ENCODE measurements at places on chromosomes 16 and 17. TPM values are rescaled to one million over a fixed set of nuclear protein-coding genes. Genes with fewer than 3 reads are reported as not detected.

Gene DNAH2
- 24.9 TPM for polyA plus RNA-seq

GRCh38 chr17:27915709-27916108 lies 22.5 kb upstream of the LYRM9 start:
- H3K4me3 ChIP-seq, result no peak overlapping the region
- peaks cover 4% of the 10 kb centered on the region for H3K4me1 ChIP-seq
- no peaks in the 10 kb centered on the region for H3K36me3 ChIP-seq
- no peak overlapping the region for H3K27ac ChIP-seq
- no peak for DNase-seq

GRCh38 chr16:81518439-81518757 lies 73.8 kb downstream of the CMIP start:
- H3K27ac ChIP-seq, result no peak overlapping the region
- H3K4me3 ChIP-seq, result no peak overlapping the region
- no peaks in the 10 kb centered on the region for H3K36me3 ChIP-seq
- H3K27me3 ChIP-seq, result no peaks in the 10 kb centered on the region
- H3K4me1 ChIP-seq, result peaks cover under 1% of the 10 kb centered on the region

GRCh38 chr16:22675745-22676540 lies 138.0 kb upstream of the HS3ST2 start:
- no peaks in the 10 kb centered on the region for H3K27me3 ChIP-seq
- H3K4me3 ChIP-seq, result no peak overlapping the region
- no peaks in the 10 kb centered on the region for H3K36me3 ChIP-seq
- no peak overlapping the region for H3K27ac ChIP-seq
- DNase-seq, result no peak
- H3K4me1 ChIP-seq, result no peaks in the 10 kb centered on the region

GRCh38 chr16:14095883-14096551 lies 24.9 kb downstream of the MRTFB start:
- H3K4me3 ChIP-seq, result no peak overlapping the region
- peaks cover 6% of the 10 kb centered on the region for H3K4me1 ChIP-seq
- H3K27ac ChIP-seq, result no peak overlapping the region
- DNase-seq, result no peak

GRCh38 chr16:85302848-85303353 lies 190.6 kb upstream of the CIBAR2 start:
- DNase-seq, result no peak
- H3K4me1 ChIP-seq, result peaks cover 29% of the 10 kb centered on the region
- peak overlapping the region; percentile 48 for H3K4me3 ChIP-seq
- no peaks in the 10 kb centered on the region for H3K27me3 ChIP-seq
- H3K36me3 ChIP-seq, result no peaks in the 10 kb centered on the region

DNA sequence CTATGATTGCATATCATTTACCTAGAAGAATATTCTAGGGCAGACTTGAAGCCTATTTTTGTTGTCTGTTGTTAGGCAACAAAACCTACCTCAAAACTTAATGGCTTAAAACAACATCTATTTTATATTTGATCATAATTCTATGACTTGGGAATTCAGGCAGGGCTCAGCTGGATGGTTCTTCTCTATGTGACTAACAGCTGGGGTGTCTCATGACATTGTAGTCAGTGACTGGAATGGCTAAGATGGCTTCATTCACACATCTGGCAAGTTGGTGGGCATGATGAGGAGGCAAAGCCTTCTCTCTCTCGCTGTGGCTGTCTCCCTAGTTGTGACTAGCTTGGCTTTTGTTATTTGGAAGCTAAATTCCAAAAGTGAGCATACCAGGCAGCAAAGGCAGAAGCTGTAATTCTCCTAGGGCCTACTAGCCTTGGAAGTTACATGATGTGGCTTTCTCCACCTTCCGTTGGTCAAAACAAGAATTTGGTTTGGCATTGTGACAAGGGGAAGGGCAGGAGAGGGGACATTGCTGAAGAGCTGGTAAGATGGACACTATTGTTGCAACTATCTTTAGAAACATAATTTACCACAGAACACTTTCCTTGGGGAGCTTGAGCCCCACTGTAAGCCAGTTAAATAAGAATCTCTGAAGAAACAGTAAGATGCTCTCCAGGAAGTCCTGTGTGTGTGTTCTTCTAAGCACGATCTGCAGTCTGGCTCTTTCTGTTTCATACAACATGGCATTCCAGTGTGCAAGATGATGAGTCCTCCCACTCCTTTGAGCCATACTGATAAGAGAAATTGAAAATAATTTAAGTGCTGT lies 39.4 kb downstream of the ZNRF1 start:
- H3K27me3 ChIP-seq, result no peaks in the 10 kb centered on the region
- no peak overlapping the region for H3K4me3 ChIP-seq
- no peak for DNase-seq
- H3K4me1 ChIP-seq, result peaks cover 13% of the 10 kb centered on the region

Gene ZG16
- not detected for polyA plus RNA-seq

DNA sequence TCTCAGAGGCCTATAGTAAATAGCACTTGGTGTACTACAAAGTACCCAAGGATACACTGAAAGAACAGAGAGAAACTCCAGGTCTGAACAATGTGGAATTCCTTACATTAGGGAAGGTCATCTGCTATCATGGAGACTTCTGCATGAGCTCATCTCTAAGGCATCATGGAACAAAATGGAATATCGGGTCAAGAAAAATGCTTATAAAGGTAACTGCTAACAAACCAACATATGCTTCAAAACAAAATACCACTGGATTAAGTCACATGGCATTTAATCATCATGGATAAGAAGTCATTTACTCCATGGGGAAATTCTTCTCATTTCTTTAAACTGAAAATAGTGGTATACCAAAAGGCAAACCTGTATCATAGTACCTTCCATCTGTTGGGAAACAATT lies 34.2 kb downstream of the TXNDC11 start:
- H3K27me3 ChIP-seq, result no peaks in the 10 kb centered on the region
- no peak for DNase-seq
- H3K36me3 ChIP-seq, result no peaks in the 10 kb centered on the region
- H3K27ac ChIP-seq, result no peak overlapping the region

DNA sequence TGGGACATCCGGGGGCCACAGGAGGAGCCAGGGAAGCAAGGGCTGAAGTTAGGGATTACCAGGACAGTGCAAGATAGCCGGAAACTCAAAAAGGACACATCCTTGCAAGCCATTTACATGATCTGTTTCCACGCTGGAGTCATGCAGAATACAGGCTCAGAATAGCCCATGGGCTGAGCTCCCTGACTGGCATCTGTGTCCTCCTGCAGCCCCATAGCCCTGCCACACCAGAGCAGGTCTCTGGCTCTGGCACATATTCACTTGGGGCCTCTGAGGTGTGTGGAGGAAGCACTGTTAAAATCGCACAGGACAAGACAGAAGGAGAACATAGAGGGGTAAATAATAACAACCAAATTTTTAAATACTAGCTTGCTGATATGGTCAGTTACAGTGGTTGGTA lies 65.8 kb downstream of the ELAC2 start:
- no peaks in the 10 kb centered on the region for H3K4me1 ChIP-seq
- no peak overlapping the region for H3K4me3 ChIP-seq
- no peak for DNase-seq
- no peak overlapping the region for H3K27ac ChIP-seq
- no peaks in the 10 kb centered on the region for H3K36me3 ChIP-seq

- no peak overlapping the region for H3K27ac ChIP-seq
- DNase-seq, result no peak
- H3K4me3 ChIP-seq, result no peak overlapping the region
- H3K27me3 ChIP-seq, result no peaks in the 10 kb centered on the region
- no peaks in the 10 kb centered on the region for H3K36me3 ChIP-seq
Observed at GRCh38 chr17:74271901-74272561, 2.0 kb upstream of the DNAI2 start.

Gene CX3CL1
- 12.9 TPM for polyA plus RNA-seq

Gene FAM83G
- 2.5 TPM for polyA plus RNA-seq

- H3K36me3 ChIP-seq, result no peaks in the 10 kb centered on the region
- DNase-seq, result no peak
- no peak overlapping the region for H3K27ac ChIP-seq
- no peak overlapping the region for H3K4me3 ChIP-seq
- no peaks in the 10 kb centered on the region for H3K27me3 ChIP-seq
- H3K4me1 ChIP-seq, result no peaks in the 10 kb centered on the region
Observed at GRCh38 chr17:8053600-8053999, 14.7 kb downstream of the ALOX15B start.

DNA sequence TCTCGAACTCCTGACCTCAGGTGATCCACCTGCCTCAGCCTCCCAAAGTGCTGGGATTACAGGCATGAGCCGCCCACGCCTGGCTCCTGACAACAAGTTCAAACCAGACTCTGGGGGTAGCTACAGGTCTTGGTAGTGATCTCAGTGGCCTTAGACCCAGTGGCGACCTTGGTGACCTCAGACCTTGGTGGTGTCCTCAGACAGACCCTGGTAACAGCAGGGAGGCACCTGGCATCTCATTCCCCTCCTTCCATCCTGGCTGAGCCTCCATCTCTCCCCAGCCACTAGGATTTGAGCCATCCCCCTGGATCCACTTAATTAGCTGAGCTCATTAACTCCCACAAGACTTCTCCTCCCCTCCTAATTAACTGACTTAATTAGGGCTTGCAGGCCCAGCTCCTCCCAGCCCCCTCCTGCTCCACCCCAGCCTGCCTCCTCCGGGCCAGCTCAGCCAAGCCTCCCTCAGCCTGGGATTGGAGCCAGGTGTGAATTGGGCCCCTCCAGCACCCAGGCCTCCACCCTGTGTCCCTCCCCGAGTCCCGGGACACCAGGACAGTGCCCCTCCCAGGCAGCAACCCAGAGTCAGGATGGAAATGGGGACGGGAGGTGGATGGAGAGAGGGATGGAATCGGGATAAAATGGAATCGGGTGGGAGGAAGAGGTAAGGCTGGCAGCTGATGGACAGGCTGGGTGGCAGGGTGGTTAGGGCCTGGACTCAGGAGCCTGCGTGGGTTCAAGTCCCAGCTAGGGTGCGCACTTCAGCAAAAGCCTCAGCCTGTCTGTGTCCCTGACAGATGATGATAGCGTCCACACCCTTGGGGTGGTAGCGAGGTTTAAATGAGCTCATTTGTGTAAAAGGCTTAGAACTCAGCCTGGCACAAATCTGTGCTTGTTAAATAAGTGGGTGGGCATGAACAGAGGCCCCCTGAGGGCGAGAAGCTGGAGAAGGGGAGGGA lies 11.2 kb upstream of the SBK1 start:
- DNase-seq, result no peak
- peaks cover 7% of the 10 kb centered on the region for H3K4me1 ChIP-seq
- H3K27ac ChIP-seq, result no peak overlapping the region

- H3K27me3 ChIP-seq, result no peaks in the 10 kb centered on the region
- DNase-seq, result peak; percentile 64
- H3K4me1 ChIP-seq, result no peaks in the 10 kb centered on the region
- no peaks in the 10 kb centered on the region for H3K36me3 ChIP-seq
Observed at GRCh38 chr17:66737524-66737923, 97.4 kb upstream of the CACNG5 start.

DNA sequence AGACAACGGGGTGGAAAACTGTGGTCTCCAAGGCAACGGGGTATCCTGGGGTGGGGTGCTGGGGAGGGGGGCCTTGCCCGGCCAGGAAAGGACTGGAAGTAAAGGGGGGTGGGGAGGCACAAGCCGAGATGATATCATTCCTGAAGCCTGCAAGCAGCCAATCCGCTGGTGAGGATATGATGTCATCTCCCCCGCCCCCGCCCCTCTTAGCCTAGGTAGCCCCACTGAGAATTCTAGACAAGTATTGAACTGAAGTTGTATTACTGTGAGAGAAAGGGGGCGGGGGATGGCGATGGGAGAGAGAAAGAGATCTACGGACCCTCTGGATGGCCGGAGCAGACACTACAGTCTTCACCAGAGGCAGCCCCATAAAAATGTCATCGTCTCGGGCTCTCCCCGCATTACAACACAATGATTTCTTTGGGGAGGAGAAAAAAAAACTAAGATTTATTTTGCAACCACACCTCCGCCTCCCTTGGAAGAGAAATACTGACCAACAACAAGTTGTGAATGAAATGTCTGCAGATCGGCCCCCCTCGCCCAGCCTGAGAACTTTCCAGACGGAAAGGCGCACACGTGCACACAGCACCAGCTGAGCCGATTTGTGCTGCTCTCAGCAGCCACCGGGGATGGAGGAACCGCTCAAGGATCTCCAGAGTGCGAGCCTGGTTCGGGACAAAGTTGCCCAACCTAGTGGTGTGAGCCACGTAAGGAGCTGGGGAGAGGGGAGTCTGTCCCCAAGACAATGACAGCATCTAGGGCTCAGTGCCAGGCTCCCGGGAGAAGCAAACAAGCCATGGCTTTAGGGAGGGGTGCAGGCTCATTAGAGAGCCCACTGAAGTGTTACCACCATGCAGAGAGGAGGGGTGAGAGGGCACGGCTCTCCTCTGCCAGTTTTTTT lies 222.1 kb downstream of the SOX9 start:
- H3K27me3 ChIP-seq, result no peaks in the 10 kb centered on the region
- H3K36me3 ChIP-seq, result no peaks in the 10 kb centered on the region
- no peak overlapping the region for H3K27ac ChIP-seq
- H3K4me3 ChIP-seq, result no peak overlapping the region
- peak; percentile 34 for DNase-seq
- H3K4me1 ChIP-seq, result no peaks in the 10 kb centered on the region

Gene ENPP7
- polyA plus RNA-seq, result not detected

Gene ITGA3
- polyA plus RNA-seq, result 20.0 TPM

GRCh38 chr16:1263591-1264344 lies 7.9 kb downstream of the TPSD1 start:
- no peaks in the 10 kb centered on the region for H3K36me3 ChIP-seq
- H3K27me3 ChIP-seq, result no peaks in the 10 kb centered on the region
- no peak for DNase-seq

- H3K4me3 ChIP-seq, result no peak overlapping the region
- no peaks in the 10 kb centered on the region for H3K27me3 ChIP-seq
- no peak overlapping the region for H3K27ac ChIP-seq
- no peaks in the 10 kb centered on the region for H3K36me3 ChIP-seq
Observed at GRCh38 chr16:60463986-60464385, 1572.3 kb downstream of the CDH8 start.

- peak overlapping the region; percentile 61 for H3K4me3 ChIP-seq
- no peaks in the 10 kb centered on the region for H3K27me3 ChIP-seq
- H3K27ac ChIP-seq, result no peak overlapping the region
Observed at GRCh38 chr17:8964801-8965393, 610 bp downstream of the PIK3R5 start.

DNA sequence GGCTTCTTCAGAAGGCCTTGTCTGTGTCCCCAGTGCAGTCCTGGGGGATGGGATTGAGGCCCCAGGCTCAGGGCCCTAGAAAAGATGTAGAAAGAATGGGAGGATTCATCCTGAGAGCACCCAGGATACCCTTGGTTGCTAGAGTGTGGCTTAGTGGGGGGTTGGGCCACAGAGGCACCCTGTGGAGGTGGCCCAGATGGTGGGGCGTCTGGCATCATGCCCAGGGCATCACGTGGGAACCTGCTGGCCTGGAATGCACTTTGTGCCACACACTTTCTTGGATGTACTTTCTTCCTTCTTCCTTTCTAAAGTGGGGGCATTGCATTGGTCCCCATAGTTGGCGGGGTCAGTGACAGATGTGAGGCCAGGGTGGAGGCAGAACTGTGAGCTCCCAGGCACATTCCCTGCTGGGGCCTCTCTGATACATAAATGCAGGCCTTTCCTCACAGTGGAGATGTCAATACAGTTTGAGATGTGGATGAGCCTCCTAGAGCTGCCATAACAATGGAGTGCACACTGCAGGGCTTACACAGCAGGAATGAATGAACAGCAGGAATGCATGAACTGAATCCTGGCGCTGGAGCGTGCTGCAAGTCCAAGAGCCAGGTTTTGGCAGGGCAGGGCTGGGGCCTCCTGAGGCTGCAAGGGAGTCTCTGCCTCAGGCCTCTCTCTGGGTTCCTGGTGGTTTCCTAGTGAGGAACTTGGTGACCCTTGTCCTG lies 43.3 kb downstream of the MGAT5B start:
- H3K27me3 ChIP-seq, result no peaks in the 10 kb centered on the region
- no peaks in the 10 kb centered on the region for H3K36me3 ChIP-seq
- H3K4me1 ChIP-seq, result no peaks in the 10 kb centered on the region

Gene CENPT
- polyA plus RNA-seq, result 108 TPM

GRCh38 chr16:69088684-69089083 lies 16.8 kb upstream of the HAS3 start:
- no peaks in the 10 kb centered on the region for H3K36me3 ChIP-seq
- H3K27me3 ChIP-seq, result no peaks in the 10 kb centered on the region
- no peak overlapping the region for H3K4me3 ChIP-seq
- no peak overlapping the region for H3K27ac ChIP-seq
- H3K4me1 ChIP-seq, result peaks cover 6% of the 10 kb centered on the region
- DNase-seq, result no peak

Measured in testis (tissue), 5 donors.